ENCODE measurements at places on chromosomes 13 and 19. TPM values are rescaled to one million over a fixed set of nuclear protein-coding genes. Genes with fewer than 3 reads are reported as not detected.
A peak's percentile ranks its signal among the peaks of the same experiment; 100 is the strongest.

The KIR3DL2 gene
- 24.0 TPM for total RNA-seq

The EFNA2 gene
- total RNA-seq, result not detected

The CYP4F8 gene
- total RNA-seq, result not detected

The RXFP2 gene
- total RNA-seq, result not detected

The RPL36 gene
- 459 TPM for total RNA-seq

The ZNF552 gene
- 13.0 TPM for total RNA-seq

The RNF17 gene
- total RNA-seq, result not detected

- H3K27ac ChIP-seq, result no peak overlapping the region
- peaks cover 2% of the 10 kb centered on the region for H3K27me3 ChIP-seq
- no peaks in the 10 kb centered on the region for H3K4me1 ChIP-seq
- H3K4me3 ChIP-seq, result no peak overlapping the region
- DNase-seq, result no peak
Measured at GRCh38 chr19:13001502-13002165, 6.4 kb downstream of the NFIX start.

DNA sequence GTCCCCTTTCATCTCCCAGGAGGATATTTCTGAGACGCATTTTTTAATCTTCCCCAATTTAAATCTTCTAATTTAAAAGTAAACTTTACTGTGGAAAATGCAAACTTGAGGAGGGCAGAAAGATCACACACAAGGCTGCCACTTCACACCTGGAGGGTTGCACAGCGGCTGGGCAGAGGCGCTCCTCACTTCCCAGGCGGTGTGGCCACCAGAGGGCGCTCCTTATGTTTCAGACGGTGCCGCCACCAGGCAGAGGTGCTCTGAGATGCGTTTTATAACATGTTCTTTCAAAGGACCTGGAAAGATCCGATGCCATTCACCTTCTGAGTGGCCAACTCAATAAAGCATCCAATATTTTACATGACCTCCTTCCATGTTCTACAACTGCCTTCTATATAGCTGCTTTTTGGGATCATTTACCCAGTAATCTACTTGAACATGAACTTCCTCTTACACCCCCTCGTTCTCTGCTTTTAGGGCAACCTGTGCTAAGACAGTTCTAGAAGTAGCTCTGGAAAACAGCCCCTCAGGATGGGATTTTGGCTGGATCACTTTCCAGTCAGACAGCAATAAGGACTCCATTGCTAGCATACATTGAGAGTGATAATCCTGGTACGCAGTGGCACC, 14.8 kb upstream of the MTUS2 start:
- H3K27ac ChIP-seq, result no peak overlapping the region
- H3K4me1 ChIP-seq, result no peaks in the 10 kb centered on the region
- no peaks in the 10 kb centered on the region for H3K27me3 ChIP-seq

- no peaks in the 10 kb centered on the region for H3K4me1 ChIP-seq
- H3K4me3 ChIP-seq, result no peak overlapping the region
- DNase-seq, result no peak
- H3K27me3 ChIP-seq, result no peaks in the 10 kb centered on the region
- no peak overlapping the region for H3K27ac ChIP-seq
- H3K36me3 ChIP-seq, result no peaks in the 10 kb centered on the region
Measured at GRCh38 chr13:35349673-35350278, 126.7 kb downstream of the MAB21L1 start.

- H3K27me3 ChIP-seq, result no peaks in the 10 kb centered on the region
- H3K4me3 ChIP-seq, result no peak overlapping the region
- DNase-seq, result no peak
- no peaks in the 10 kb centered on the region for H3K36me3 ChIP-seq
- H3K4me1 ChIP-seq, result no peaks in the 10 kb centered on the region
Measured at GRCh38 chr13:34623331-34623730, 318.7 kb upstream of the NBEA start.

DNA sequence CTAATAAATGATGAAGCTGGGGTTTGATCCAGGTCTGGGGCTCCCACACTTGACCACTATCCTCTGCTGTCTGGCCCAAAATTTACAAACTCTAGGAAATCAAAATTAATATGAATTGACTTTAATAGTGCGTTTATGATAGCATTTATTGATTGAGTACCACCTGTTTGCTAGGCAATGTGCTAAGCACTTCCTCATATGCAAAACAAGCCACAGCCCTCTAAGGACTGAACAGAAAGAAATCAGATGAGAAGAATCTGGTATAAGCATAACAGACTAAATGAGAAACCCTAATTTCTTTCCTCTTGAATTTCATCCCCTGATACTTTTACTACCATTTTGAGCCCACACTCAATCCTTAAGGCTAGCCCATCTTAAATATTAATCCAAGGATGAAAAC, 6.6 kb upstream of the MLNR start:
- H3K27ac ChIP-seq, result no peak overlapping the region
- peaks cover 3% of the 10 kb centered on the region for H3K27me3 ChIP-seq
- DNase-seq, result no peak
- H3K4me3 ChIP-seq, result no peak overlapping the region
- peaks cover 10% of the 10 kb centered on the region for H3K4me1 ChIP-seq

DNA sequence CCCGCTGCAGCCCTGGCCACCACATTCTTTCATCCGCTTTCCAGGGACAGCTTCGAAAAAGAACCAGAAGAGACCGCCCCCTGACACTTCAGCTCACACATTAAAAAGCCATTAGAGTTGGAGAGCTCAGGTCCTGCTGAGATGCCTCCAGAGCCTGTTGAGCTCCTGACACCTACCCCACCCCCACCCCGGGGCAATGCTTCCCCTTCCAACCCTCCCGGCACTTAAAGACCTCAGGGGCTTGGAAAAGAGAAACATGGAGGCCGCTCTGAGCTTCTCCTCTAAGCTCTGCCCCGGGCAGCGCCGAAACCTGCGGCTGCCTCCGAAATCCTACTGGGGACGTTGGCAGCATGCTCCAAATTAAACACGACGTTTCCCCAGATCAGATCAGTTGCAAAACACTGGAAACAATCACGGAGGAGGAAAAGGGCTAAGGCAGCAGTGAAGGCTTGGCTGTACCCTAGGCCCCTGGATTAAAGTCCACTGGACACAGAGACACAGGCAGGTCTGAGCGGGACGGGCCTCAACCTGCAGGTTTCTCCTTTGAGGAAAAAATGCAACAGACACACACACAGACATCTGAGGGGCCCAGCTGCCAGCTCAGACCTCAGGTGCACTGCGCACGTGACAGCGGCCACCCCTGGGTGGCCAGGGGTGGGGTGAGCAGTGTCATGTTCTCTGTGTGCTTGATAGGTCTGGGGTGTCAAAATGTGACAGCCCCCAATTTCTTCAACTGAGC, 9.6 kb downstream of the SH3GL1 start:
- no peak overlapping the region for H3K27ac ChIP-seq
- no peak overlapping the region for H3K4me3 ChIP-seq
- DNase-seq, result no peak
- no peaks in the 10 kb centered on the region for H3K27me3 ChIP-seq
- peaks cover 12% of the 10 kb centered on the region for H3K36me3 ChIP-seq

DNA sequence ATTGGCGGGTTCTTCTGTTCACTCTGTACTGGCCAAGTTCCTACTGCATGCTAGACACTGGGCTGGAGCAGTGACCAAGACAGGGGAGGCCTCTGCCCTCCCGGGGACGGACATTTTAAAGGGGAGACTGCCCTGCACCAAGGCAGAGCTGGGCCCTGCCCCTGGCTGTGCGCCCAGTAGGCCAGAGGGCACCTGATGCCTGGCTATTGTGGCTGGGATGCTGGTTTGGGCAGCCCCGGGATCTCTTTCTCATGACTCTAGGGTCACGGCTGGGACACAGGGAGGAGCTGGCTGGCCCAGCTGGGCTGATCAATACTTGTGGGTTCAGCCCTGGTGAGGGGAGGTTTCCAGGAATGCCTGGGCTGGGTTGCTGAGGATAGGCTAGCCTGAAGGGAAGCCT, 17.7 kb downstream of the LIPE start:
- no peak overlapping the region for H3K4me3 ChIP-seq
- no peaks in the 10 kb centered on the region for H3K4me1 ChIP-seq
- no peak overlapping the region for H3K27ac ChIP-seq

- H3K4me1 ChIP-seq, result peaks cover 8% of the 10 kb centered on the region
- H3K36me3 ChIP-seq, result no peaks in the 10 kb centered on the region
- no peak overlapping the region for H3K4me3 ChIP-seq
- no peak for DNase-seq
Measured at GRCh38 chr19:42392165-42392564, 2.1 kb upstream of the CNFN start.

DNA sequence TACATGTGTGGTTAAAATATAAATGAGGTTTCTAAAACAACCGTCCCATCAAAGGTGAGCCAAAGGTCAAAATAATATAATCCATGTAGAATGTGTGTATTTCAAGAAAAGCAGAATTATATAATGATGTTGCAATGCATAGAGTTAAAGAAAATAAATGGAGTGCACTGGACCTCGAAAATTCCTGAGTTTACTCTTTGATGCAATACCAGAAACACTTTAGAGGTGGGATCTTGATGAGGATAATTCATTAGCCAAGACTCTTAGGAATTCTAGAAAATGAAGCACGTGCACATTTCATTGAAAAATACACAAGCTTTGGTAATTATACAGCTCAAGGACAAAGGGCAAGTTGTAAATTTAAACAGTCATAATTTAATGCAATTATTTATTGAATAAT, 508.9 kb upstream of the ARGLU1 start:
- no peak overlapping the region for H3K4me3 ChIP-seq
- no peak overlapping the region for H3K27ac ChIP-seq
- H3K36me3 ChIP-seq, result no peaks in the 10 kb centered on the region
- H3K4me1 ChIP-seq, result no peaks in the 10 kb centered on the region
- H3K27me3 ChIP-seq, result no peaks in the 10 kb centered on the region

GRCh38 chr19:29514525-29515232, 11.1 kb upstream of the VSTM2B start:
- peak; percentile 12 for DNase-seq
- H3K27me3 ChIP-seq, result no peaks in the 10 kb centered on the region
- H3K4me1 ChIP-seq, result no peaks in the 10 kb centered on the region
- H3K36me3 ChIP-seq, result no peaks in the 10 kb centered on the region

- peak overlapping the region; percentile 87 for H3K27ac ChIP-seq
- peak overlapping the region; percentile 58 for H3K4me3 ChIP-seq
- peak; percentile 53 for DNase-seq
- H3K4me1 ChIP-seq, result peaks cover 20% of the 10 kb centered on the region
- peaks cover 2% of the 10 kb centered on the region for H3K36me3 ChIP-seq
- no peaks in the 10 kb centered on the region for H3K27me3 ChIP-seq
Measured at GRCh38 chr19:55005684-55006488, 32.2 kb downstream of the GP6 start.

GRCh38 chr13:83065108-83065507, 817.2 kb downstream of the SLITRK1 start:
- no peak for DNase-seq
- H3K27ac ChIP-seq, result no peak overlapping the region
- H3K27me3 ChIP-seq, result no peaks in the 10 kb centered on the region
- H3K4me3 ChIP-seq, result no peak overlapping the region
- no peaks in the 10 kb centered on the region for H3K4me1 ChIP-seq

Data from natural killer cell (primary cell).